ENCODE measurements at places on chromosomes 7 and 10.

DNA sequence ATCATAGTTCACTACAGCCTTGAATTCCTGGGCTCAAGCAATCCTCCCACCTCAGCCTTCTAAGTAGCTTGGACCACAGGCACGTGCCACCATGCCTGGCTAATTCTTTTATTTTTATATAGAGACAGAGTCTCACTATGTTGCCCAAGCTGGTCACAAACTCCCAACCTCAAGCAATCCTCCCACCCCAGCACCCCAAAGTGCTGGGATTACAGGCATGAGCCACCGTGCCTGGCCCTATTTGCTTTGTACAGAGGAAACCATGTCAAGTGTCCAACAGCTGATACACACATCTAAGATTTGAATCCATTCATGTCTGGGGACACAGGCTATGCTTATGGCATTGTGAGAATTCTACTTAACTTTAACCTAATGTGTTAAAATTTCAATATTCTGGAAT, 29.9 kb upstream of the MPP7 start:
- no peak for DNase-seq

- DNase-seq = no peak
Observed at GRCh38 chr10:48791267-48791928, 106.7 kb downstream of the WDFY4 start.

DNA sequence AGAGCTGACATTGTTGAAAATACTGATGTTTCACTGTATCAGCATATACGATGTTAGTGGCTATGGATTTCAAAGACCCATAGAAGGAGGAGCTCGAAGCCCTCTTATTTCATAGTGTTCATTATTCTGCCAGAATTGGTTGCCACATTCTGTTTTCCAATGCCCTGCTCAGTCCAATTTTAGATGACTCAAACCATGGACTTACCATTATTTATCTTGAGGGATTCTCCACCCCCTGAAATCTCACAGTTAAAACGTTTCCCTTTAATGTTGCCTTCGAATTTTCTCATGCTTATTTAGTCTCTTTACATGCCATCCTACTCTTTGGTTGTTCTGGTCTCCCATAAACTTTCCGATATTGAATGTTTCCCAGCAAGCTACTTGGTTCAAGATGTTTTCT, 264.5 kb downstream of the HDAC9 start:
- no peak for DNase-seq

DNA sequence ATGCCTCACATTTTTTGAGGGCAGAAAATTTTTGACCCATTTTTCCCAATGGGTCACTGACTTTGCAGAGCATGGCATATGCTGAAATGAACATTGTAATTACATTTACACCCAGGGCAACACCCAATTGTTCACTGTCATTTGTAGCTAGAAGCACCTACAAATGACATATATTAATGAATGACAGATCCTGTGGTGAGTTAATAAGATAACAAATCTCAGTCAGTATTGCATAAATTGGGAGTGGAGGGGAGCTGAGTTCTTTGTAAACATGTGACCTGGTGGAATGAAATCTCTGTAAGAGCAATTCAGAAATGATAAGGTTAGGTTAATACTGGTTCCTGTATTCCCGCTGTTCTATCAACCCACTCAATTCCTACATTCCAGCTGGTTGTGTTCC, 255.1 kb upstream of the LRRN3 start:
- DNase-seq = no peak

DNA sequence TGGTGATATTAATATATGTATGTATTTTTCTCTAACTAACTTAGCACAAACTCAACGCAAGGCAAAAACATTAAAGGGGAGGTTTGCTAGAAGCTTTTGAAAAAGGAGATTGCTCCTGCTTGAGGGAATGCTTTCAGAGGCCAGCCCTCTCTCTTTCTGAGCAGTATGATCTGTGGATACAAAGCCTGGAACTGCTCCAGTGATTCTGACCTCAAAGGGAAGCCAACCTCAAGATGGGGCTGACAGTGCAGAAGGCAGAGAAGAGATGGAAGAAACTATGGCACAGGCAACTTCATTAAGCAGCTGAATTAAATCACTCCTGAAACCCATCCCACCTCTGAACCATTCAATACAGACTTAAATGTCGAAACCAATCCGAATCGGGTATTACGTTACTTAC, 102.4 kb downstream of the USP6NL start:
- DNase-seq = no peak

DNA sequence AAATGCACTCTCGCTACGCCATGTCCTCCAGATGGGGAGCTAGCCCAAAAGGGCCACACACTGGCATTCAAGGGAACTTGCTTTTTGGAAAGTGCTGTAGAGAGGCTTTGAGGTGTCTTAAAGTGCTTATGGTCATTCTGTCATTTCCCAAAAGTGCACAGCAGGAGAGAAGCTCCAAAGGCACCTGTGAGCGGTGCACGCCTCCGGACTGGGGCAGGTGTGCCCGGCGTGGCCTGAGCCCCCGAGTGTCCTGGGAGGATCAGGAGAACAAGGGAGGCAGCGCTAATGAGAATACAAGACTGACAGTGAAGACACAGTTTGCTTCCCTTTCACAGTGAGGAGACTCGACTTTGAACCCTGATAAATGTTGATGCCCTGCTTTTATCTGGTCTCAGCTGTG, 419.0 kb upstream of the MKI67 start:
- DNase-seq = no peak

GRCh38 chr7:109158246-109158645, 588.6 kb downstream of the DNAJB9 start:
- DNase-seq = no peak

GRCh38 chr7:76428868-76429805, 4.4 kb downstream of the ZP3 start:
- no peak for DNase-seq

GRCh38 chr7:73345951-73346350, 18.0 kb downstream of the FKBP6 start:
- no peak for DNase-seq

GRCh38 chr10:52500476-52500875, 186.4 kb downstream of the DKK1 start:
- DNase-seq = no peak

DNA sequence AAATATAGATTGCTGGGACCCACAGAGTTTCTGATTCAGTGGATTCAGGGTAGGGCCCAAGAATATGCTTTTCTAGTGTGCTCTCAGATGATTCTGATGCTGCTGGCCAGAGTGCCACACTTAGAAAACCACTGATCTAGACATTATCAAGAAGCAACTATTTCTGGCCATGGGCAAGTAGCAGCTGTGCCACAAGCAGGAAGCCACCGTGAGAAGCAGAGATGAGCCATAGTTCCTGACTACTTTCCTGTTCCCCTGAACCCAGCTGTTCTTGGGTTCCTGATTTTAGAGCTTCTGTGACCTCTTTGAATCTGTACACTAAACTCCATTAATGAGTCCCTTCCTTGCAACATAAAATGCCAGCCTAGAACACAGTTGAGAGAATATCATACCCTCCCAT, 38.1 kb upstream of the PIK3AP1 start:
- no peak for DNase-seq

DNA sequence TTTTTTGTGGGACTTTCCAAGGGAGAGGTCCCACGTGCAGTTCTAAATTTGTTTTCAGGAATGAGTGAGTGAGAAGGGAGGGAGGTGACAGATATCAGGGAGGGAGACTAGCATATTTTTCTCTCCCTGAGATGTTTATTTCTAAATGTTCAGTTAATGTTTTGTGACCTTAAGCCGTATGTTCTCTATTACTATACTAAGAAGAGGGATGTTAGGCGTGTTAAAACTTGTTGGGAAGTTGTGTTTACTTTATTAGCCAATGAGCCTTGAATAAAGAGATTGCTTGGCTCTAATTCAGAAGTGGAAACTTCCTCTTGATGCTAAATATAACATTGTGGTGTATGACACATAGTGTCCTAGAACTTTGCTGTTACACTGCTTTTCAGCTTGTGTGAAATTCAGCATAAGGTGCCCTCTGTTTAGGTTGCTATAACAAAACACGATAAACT, 37.3 kb downstream of the DNAH11 start:
- DNase-seq = no peak

GRCh38 chr7:42012786-42013360, 224.1 kb downstream of the GLI3 start:
- DNase-seq = no peak

DNA sequence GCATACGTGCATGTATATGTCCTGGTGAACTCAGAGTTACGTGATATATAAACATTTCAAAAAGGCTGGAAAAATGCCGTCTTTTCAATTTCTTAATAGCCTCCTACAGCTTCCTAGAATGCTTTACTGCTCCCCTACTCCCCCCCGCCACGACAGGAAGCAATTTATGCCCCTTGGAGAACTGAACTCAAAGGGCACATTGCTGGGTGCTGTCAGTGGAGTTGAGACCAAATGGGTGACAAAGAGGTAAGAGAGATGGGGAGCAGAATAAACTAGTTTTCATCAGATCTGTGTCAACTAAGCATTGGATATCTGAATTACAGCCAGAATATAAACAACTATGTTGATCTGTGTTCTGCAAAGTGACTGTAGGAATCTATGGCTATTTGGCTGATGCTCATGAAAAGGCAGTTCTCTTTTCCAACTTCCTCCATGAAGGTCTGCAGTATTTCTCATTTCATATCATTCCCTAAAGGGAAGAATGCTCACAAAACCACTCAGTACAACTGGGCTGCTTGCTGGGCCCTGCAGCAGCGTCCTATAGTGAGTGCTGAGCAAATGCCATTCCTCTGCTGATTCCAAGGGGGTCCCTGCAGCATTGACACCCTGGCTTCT, 171.3 kb upstream of the HPS1 start:
- no peak for DNase-seq

DNA sequence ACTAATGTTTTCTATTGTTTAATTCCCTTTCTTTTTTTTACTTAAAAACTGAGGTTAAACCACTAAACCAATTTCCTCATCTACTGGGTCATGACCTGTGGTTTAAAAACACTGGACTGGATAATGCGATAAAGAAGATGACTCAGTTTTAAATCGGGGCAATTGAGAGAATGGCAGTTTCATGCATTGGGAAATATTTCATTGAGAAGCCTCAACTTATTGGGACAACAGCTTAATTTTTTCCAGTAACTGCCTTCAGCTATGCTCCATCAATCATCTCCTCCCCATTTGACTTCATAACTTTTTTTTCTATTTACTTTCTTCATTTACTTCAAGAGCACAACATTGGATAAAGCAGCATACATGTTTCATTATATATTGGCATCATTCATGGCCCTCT, 61.8 kb upstream of the MET start:
- DNase-seq = no peak
